RCC 7860 (cell line): ENCODE measurements at places on chromosomes 2 and 18.

GRCh38 chr2:106812383-106812782, 73.6 kb downstream of the ST6GAL2 start:
- DNase-seq: no peak

GRCh38 chr2:1798115-1798784, 53.9 kb upstream of the PXDN start:
- DNase-seq: no peak

DNA sequence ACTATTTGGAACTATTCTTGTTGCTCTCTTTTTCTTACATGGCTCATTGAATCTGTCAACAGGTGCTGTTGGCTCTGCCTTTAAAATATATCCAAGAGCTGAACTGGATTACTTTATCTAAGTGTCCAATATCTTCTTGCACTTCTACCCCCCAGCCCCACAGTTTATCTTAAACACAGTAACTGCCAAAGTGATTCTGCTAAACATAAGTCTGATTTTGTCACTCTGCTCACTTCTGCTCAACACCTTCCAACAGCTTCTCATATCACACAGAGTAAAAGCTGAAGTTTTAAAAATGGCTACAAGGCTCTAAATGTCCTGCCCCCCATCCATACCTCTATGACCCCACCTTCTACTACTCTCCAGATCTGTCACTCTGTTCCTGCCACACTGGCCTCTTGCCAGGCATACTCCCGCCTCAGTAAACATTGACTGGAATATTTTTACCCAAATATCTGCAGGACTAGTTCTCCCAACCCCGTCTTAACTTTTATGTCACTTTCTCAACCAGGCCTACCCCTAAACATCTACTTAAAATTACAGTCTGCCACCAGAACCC, 130.7 kb downstream of the CCDC148 start:
- DNase-seq: no peak

GRCh38 chr18:48129621-48130082, 199.2 kb upstream of the SMAD2 start:
- no peak for DNase-seq

GRCh38 chr2:218852911-218853667, 6.5 kb upstream of the WNT6 start:
- DNase-seq: peak; percentile 46

- DNase-seq: no peak
Measured at GRCh38 chr2:227082286-227082685, 81.7 kb downstream of the COL4A4 start.

DNA sequence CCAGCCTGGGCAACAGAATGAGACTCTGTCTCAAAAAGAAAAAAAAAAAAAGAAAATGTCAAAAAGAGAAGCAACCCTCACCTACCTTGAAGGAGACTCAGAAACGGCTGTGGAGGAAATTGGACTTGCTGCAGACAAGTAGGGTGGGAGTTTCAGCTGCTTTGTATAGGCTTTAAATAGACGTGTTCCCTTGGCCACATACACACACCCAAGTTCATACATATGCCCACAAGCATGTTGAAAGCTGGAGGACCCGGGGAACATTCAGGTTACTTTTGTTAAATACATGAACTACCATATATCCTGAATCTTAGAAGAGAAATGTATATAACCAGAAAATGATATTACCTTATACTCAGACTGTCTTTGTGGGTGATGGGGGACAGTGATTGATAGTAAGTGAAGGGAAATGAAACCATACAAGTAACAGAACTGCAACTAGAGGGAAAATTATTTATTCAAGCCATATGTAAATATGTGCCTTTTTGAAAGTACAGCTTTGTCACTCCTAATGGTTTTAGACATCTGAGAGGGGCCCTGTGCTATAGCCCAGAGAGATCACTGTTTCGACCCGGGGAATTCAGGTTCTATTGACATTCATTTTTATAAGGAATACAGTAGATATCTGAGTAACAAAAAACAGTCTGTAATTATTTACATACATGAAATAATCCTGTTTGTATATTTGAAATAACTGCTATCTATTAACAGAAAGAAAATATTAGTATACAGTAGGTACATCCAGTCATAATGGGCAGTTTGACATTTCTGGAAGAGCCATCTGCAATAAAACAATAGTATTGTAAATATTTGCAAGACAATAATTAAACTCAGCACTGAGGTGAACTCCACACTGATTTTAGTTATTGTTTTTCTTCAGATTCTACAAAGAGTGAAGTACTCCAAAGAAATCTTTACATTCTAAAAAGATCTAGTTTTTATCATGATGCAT, 48.0 kb upstream of the TGIF1 start:
- no peak for DNase-seq

DNA sequence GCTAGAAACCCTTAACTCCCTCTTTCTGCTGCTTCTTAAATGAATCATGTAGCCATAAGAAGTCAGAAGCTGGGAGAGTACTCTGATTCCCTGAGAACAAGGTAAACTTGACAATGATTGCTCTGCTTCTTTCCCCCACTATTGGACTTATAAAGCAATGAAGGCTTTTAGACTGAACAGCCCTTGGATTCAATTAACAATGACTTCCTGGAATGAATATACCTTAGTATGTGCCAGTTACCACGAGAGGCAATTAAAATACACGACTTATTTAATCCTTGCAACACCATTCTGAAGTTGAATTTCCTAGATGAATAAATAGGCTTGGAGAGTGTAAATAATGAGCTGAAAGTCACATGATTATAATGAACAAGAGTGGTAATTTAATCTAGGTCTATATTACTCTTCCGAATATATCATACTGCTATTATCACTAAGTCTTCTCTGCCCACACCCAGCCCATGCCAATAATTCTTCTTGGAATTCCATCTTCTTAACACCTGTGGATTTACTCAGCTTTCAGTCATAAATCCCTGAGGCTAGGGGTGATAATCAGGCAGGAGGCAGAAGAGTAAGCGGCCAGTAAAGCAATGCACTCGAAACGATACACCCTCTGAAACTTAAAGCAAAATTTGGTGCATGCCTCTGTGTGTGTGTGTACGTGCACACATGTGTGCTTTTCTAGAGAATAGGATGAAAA, 170.2 kb downstream of the ATAD2B start:
- no peak for DNase-seq

DNA sequence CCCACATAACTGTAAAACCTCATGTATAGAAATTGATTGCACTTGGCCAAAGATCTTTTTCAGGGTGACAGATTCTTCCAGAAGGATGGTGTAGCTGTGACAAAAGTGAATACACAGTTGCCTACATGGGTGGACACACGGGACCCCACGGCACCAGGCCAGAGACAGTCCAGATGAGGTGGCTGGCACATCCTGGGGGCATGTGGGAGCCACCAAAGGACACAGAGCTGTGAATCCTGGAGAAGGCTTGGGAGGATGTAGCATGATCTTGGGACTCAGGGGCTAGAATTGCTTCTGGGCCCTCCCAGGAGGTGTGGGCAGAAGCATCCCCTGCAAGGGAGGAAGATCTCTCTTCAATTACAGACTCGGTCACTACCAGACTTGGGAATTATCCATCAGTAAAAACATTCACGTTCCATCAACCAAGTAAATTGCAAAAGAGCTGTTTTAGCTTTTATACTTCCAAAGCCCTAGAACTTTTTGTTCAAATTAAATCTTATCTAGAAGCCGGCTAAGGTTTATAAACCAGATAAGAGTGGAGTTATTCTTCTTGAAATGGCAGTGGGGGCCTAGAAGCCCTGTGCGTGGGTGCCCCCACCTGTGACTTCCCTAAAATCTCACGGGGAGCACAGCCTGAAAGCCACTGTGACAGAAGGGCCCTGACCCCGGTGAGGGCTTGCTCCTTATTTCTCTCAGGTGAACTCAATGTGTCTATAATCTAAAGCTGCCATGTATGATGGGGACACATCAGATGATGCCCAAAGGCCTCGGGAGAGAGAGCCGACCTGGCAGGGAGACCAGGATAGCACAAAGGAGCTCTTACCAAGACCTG, 81.7 kb downstream of the SEPTIN10 start:
- DNase-seq: no peak

DNA sequence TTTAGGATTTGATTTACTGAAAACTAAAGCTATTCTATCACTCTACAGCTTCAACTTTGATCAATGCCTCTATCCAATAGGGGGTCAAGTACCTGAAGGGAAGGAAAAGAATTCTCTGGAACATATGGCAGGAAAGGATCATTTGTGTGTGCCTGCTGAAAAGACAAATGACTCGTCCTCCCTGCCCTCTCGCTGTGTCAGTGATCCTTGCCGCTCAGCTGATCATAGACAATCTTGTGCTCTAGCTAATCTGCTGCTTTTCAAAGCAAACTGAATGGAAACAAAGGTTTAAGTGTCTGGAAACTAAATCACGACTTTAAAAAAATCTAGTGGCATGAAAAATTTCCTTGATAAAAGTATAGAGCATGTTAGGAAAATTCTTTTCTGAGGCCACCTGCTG, 75.6 kb upstream of the CPO start:
- DNase-seq: no peak

DNA sequence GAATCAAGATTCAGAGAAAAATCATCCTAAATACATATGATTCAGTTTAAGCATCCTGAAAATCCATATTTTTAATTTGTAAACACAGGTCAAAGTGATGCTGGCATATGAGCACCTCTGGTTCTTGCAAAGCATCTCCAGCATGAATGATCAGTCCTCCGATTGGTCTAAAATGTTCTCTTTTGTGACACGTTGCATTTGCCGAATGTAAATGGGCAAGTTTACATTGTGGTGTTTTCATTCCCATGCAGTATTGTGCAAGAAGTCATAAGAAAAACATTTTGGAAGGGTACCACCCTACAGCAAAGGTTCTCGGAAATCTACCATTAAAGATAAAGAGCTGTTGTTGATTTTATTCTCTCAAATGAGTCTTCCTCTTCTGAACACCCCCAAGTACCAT, 108.0 kb upstream of the UNC80 start:
- DNase-seq: no peak

DNA sequence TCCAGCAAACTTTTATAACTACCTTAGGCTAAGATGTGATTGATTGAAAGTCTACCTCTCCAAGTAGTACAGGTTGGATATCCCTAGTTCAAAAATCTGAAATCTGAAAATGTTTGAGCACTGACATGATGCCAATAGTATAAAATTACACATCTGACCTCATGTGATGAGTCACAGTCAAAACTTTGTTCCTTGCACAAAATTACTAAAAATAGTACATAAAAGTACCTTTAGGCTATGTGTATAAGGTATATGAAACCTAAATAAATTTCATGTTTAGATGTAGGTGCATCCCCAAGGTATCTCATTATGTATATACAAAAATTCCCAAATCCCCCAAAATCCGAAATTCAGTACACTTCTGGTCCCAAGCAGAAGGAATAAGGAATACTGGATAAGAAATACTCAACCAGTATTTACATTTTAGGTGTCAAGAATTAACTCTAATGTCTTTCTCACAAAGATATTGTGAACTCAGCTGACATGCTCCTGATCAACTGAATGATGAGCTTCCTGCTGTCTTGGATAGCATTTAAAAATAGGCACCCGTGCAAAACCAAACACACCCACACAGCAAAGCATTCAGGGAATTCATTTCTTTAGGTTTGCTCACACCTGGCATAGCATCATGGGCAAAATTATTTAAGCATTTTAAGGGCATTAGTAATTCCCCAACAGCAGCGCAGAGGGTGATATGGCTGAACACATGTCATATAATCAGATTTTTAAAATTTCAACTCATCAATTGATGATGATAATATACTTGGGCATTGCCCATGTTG, 497.4 kb upstream of the MEIS1 start:
- DNase-seq: no peak

DNA sequence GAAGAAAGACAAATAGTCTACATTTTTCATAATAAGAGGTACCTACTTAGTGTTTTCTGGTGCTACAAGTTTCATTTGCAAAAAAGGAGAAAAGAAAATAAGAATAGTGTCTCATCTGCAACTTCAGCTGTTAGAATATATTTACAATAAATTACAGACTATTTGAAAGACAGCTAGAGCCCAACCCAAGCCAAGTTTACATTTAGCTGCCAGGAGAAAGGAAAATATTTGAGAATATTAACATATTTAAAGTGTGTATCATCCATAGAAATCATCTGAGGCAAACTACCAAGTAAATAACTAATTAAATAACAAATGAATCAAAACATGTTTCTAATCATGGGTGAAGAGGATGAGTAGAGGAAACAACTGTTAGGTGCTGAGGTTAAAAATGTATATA, 209.2 kb upstream of the ZSWIM2 start:
- no peak for DNase-seq
